ENCODE measurements at places on chromosomes 1 and 21.

GRCh38 chr1:159750621-159751020 is 30.1 kb upstream of the DUSP23 start:
- DNase-seq: no peak

GRCh38 chr1:152109998-152110294 is 5.3 kb downstream of the TCHH start:
- DNase-seq: no peak

- DNase-seq: no peak
Observed at GRCh38 chr1:156062189-156062588, 1.2 kb downstream of the RAB25 start.

DNA sequence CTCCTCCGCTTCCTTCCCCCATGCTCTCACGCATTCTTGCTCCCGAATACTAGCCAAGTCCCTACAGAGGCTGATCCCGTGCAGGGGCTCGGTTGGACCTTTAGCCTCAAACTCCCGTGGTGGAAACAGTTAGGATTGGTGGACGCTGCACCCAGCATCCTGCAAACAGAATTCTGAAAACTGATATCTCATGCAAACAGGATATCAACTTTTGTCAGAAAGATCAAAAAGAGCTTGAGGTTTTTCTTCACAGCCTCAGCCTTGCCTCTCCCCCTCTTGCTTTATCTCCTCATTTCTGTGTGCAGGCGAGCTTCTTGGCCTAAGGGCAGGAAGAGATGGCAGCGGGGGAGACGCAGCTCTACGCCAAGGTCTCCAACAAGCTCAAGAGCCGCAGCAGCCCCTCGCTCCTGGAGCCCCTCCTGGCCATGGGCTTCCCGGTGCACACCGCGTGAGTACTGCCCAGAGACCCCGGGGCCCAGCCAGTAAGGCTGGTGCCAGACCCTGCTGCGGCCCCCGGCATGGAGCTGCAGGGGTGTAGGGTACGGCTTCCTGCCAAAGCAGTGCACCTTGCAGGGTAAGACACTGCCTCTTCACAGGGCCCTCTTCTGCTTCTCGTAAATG is at the start of gene UBASH3A:
Gene UBASH3A (plus strand): TSS at position 292 of the 621 bp plus-strand sequence. CDS start 44 bp downstream, at position 336.
- DNase-seq: no peak

- DNase-seq: no peak
Observed at GRCh38 chr1:71839876-71840275, 442.5 kb downstream of the NEGR1 start.

- DNase-seq: no peak
Observed at GRCh38 chr21:34986561-34987500, 62.3 kb downstream of the RUNX1 start.

DNA sequence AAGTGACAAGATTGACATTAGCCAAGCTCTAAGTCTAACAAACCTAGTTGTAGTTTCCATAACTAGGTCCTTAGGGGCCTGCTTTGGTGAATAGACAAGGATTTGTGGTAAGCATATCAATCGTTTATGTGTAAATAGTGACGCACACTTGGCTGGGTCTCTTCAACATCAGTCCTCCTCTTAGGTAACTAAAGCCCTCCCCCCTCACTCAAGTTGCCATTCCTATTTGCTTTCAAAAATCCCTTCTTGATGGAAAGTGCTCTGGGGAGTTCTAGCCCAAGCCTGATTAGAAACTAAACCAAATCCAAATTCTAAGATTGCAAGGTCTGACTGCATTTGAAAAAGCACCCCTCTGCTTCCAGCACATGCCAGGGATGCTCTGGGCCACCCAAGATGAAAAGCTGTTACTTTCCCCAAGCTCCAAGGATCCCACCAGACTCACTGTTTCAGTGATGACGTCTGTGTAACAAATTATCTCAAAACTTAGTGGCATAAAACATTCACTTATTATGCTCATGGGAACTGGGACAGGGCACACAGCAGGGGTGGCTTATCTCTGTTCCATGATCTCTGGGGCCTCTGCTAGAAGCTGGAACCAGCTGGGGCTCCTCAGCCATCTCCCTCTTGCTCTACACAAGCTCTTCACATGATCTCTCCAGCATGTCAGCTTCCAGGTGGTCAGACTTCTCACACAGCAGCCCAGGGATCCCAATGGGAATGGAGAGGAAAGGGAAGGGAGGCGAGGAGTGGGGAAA is 74.1 kb downstream of the RRAGC start:
- DNase-seq: peak; percentile 11

DNA sequence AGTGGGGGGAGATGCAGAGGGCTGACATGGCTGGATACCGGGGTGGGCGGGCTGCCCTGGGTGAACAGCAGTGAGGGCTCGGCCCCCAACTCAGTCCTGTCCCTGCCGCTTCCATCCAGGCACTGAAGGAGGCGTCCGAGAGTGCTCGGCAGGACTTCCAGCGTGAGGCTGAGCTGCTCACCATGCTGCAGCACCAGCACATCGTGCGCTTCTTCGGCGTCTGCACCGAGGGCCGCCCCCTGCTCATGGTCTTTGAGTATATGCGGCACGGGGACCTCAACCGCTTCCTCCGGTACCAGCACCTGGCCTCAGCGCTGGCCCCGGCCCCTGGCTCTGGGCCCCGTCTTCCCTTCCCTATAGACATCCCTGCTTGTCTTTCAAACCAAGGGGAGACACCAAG is 15.6 kb downstream of the NTRK1 start:
- no peak for DNase-seq

DNA sequence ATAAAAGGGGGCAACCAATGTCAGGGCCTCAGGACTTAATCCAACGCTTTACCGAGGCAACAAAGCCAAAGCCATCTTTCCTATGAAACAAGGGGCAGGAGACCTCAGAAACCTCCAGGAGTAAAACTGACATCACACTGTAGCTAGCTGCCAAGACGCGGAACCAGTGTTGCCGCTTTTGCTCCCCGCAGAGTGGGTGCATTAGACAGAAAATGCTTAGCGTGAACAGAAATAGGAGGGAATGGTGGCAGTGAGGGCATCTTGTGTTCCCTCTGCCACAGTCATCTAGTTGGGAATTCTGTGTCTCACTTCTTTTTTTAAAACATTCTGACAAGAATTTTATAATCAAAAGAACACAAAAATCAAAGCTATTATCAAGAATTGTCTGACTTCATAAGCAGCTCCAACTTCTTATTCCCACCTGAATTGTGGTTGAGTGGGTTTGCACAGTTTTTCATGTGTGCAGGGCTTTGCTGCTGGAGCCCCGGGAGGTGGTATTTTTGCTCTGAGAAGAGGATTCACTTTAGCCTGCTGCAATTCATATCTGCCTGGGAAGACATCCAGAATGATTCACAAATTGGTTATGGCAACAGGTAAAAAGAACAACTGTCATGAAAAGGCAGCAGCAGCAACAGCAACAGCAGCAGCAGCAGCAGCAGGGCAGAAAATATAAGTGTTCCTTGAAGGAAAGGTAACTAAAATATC is 82.2 kb upstream of the DIRAS3 start:
- DNase-seq: no peak
